ENCODE measurements at places on chromosomes 2 and 18.

GRCh38 chr2:132420816-132421805, 4.5 kb downstream of the GPR39 start:
- no peak for DNase-seq

- DNase-seq = no peak
These were observed 258.0 kb downstream of the GLI2 start for GRCh38 chr2:120993661-120994060.

GRCh38 chr18:48529796-48530195, 9.0 kb upstream of the CTIF start:
- DNase-seq = peak; percentile 40

- DNase-seq = no peak
These were observed 35.3 kb downstream of the CPS1 start for GRCh38 chr2:210591663-210592062.

GRCh38 chr2:38750011-38750890, 910 bp downstream of the SRSF7 start:
- peak; percentile 42 for DNase-seq

GRCh38 chr2:109472331-109472959, 141.3 kb downstream of the SEPTIN10 start:
- no peak for DNase-seq

GRCh38 chr2:65158557-65158956, 28.7 kb upstream of the RAB1A start:
- DNase-seq = no peak

DNA sequence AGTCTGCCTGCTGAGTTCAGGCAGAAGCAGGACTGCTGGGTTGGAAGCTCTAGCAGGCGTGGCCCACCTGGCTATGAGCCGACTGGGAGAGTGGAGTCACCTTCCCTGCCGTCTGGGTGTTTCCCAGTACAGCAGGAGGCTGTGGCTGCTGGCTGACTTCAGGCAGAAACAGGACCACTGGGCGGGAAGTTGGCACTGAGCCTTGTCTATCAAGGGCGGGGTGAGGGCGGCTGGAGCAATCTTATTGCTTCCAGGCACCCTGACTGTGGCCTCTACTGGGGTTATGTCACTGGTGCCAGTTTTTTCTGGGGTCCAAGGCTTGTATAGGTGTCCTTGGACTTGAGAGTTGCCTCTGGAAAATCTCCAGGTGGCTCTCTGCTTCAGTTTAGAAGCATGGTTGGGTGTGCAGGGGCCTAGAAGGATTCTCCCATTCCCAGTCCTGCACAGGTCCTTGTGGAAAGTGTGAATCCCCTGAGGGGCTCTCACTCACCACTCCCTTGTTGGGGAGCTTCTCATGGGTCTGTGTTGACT, 30.5 kb downstream of the LTBP1 start:
- DNase-seq = no peak
